SK-N-MC (cell line): ENCODE measurements at places on chromosomes 13 and 19.
A peak's percentile ranks its signal among the peaks of the same experiment; 100 is the strongest.

- no peak for DNase-seq
These were observed 13.1 kb upstream of the LAMP1 start for GRCh38 chr13:113283904-113284303.

DNA sequence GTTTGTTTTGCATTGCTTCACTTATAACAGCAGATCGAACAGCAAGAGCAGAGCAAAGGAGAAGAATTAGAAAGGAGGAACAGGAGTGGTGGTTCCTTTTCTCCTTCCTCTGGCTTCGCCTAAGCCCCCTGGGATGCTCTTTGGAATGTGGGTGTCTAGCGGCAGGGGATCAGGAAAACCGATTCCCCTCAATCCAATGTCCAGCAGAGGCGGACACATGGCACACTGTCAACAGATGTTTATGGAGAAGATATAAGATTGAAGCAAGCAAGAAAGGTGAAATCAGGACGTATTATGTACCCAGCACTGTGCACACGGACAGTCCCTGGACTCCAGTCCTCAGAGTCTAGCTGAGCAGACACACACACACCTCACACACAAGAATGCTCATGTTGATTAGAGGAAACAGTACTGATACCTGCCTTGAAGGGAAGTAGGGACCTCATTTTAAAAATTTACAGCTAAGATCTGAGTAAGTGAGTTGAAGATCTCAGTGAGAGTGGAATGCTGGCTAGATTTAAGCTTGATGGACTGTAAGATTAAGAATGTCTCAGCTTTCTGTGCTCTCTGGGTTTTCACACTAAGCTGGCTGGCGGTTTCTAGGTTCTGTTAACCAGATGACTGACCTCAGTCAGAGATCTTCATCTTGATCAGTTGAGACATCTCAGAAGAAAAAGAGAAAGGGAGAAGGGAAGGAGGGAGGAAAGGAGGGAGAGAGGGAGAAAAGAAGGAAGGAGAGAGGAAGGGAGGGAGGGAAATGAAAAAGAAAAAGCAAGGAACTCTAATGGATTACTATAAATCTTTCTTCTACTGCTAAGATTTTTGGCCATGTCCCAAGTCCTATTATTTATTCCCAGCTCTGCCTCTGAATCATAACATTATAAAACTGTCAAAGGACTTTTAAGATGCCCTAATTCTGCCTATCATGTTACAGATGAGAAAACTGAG is 44.8 kb downstream of the FLT1 start:
- no peak for DNase-seq

DNA sequence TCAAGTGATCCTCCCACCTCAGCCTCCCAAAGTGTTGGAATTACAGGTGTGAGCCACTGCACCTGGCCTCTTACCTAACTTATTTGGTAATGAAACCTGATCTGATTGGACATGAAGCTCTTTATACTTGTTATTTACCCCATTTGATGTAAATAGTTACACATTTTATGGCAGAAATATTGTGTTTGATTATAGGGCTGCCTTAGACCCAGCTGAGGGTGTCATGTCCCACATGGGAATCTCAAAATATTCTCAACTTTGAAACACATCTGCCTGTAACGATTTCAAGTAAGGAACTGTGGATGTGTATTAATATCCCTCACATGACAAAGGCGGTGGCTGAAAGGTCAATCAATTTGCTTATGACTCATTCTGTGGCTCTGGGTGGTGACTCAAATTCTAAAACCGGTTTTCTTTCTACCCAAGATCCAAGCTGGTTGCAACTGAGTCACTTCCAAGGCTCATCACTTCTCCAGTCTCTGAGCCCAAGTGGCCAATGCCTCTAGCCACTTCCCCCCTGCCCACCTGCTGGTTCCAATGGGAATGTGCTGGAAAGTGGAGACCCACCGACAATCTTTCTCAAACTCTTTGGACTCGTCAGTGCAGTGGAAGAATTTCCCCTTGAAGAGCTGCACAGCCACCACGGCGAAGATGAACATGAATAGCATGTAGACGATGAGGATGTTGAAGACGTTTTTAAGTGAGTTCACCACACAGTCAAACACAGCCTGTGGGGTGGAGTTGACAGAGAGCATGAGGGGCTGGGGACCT is 110.9 kb downstream of the IER2 start:
- DNase-seq: no peak

- no peak for DNase-seq
These were observed 285.6 kb downstream of the MTUS2 start for GRCh38 chr13:29105779-29106178.

- DNase-seq: no peak
These were observed 33.9 kb downstream of the PDE4A start for GRCh38 chr19:10454267-10454666.

GRCh38 chr13:33744589-33745369 is 73.2 kb upstream of the RFC3 start:
- peak; percentile 39 for DNase-seq

DNA sequence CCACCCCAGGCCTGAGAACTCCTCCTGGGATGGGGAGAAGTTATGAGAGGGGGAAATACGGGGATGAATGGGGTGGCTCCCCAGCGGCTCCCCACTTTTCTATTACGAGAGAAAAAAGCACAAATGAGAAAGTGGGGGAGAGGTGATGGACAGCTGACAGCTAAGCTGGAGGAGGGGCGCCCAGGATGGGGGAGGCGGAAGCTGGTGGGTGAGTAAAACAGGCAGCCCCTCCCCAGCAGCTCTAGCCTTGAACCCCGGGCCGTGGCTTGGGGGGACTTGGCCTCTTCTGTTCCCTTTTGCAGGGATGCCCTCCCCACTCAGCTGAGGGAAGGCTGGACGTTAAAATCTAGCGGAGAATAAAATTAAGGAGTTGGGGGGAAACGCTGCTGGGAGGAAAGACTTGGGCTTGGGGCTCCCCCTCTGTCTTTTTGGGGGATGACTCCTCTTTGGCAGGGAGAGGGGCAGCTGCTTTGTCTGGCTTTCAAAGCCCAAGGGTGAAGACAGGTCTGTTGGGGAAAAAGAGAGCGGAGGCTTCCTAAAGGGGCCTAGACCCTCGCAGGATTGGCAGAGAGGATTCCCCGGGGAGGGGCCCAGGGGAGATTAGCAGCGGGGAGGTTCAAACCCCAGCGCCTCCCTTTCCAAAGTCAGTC is 1.4 kb upstream of the SAMD1 start:
- no peak for DNase-seq

GRCh38 chr19:17491287-17491686 is 20.2 kb upstream of the PGLS start:
- DNase-seq: no peak

DNA sequence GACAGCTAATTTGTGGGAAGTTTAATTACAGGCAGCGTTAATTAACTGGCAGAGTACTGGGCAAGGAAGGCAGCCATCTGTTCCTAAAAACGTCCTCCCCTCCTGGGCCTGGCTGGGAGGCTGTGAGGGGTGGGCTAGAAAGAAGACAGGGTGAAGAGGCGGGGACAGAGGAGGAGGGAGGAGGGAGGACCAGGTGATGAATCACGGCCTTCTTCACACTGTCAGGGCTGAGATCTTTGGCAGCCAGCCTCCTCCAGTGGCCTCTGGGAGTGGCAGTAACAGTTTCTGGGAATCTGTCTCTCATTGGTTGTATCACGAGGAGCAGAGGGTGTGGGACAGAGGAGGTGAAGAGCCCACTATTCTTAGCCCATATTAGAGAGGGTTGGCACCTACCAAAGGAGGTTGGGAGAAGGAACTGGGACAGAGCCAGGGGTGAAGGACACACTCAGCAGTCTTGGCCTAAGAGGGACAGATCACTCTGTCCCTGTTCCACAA is 9.6 kb upstream of the ZNRF4 start:
- DNase-seq: no peak

- no peak for DNase-seq
These were observed 6.8 kb downstream of the FUT6 start for GRCh38 chr19:5832527-5833216.

- no peak for DNase-seq
These were observed 18.0 kb upstream of the PNMA8B start for GRCh38 chr19:46513461-46514236.

DNA sequence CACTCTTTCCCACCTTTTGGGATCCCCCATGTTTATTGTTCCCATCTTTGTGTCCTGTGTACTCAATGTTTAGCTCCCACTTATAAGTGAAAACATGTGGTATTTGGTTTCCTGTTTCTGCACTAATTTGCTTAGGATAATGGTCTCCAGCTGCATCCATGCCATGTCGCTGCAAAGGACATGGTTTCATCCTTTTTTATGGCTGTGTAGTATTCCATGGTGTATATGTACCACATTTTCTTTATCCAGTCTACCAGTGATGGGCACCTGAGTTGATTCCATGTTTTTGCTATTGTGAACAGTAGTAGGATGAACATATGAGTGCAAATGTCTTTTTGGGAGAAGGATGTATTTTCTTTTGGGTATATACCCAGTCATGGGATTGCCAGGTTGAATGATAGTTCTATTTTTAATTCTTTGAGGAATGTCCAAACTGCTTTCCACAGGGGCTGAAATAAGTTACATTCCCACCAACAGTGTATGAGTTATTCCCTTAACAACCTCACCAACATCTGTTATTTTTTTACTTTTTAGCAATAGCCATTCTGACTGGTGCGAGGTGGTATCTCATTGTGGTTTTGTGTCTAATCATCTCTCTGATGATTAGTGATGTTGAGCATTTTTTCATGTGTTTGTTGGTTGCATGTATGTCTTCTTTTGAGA is 55.7 kb upstream of the MEDAG start:
- no peak for DNase-seq

DNA sequence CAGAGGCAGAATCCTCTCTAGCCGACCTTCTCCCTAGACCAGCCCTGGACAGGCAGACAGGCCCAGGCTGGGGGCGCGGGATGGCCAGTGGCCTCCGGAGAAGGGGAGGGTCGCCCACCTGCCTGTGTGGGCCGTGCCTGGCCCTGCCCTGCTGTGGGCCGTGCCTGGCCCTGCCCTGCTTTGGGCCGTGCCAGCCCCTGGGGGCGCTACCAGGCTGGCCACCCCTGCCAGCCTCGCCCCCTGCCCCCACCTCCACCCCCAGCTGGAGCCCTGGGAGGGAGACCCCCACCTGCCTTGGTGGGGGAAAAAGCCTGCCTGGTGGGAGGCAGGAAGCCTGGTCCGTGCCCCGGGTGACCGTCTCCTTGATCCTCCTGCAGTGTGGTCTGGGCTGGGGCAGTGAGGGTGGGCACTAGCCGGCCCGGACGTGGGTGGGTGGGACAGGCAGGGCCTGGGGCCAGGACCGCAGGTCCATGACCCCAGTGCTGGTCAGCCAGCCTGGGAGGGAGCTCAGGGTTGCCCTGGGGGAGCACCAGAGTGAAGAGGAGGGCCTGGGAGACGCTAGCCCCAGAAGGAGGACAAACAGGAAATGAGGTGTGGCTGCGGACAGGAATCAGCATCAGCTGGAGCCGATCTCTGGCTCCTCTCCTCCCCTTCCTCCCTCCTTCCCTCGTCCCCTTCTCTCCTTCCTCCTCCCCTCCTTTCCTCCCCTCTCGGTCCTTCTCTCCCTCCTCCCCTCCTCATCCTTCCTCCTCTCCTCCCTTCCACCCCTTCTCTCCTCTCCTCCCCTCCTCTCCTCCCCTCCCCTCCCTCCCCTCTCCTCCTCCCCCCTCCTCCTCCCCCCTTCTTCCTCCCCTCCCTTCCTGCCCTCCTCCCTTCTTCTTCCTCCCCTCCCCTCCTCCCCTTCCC is 5.1 kb upstream of the MKNK2 start:
- no peak for DNase-seq

DNA sequence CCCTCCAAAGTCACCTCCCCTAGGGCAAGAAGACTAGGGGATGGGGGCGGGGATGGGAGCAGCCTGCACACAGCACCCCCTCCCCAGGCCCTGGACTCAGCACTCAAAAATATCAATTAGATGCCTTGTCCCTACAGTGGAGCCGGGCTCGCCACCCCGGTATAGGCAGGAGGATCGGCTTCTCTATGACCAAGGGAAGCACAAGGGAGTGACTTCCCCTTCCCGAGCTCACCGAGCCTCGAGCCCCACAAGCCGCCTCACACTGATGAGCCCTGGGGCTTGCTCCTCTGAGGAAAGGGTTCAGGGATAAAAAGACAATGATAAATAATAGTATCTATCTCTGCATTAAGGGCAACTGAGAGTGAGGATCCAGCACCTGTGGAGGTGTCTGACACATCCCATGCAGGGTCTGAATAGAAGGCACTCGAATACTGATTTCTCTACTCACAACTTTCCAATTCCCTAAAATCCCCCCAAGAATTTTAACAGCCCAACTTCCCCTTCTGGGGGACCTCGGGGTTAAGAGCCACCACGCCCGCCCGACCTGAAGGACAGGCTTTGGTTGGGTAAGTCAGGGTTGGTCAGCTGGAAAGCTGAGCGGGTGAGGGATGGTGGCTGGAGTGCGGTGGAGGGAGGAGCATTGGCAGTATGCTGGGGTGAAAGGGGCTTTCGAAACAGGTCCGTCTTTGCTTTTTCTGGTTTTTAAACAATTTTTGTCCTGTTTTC is 51.3 kb downstream of the STK24 start:
- DNase-seq: no peak

DNA sequence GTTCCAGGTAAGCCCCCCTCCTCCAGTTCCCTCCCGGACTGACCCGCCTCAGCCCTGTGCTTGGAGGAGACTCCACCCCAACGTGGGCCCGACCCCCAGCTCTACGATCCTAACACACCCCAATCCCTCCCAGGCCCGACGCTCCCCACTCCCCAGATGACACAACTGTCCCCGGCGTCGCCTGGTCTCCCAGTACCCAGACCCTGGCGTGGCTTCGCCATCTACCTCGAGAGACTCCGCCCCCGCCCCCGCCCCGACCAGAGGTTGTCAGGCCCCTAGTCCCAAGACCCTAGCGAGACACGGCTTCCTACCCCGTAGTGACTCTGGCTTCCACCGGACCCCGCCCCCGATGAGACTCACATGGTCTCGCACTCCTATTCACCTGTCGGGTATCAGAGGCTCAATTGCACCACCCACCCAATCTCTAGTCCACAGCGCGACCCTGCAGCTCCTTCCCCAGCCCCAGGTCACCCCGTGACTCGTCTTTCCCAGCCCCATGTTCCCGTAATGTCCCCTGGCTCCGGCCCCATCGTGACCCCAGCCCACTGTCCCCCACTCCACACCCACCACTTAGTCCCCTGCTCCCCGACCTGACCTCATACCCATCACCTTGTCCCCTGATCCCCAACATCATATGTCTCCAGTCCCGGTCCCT is 2.9 kb downstream of the CD37 start:
- DNase-seq: no peak
